Mesenchymal stem cell (in vitro differentiated cells and primary cell): ENCODE measurements at places on chromosomes 13 and 19.
A peak's percentile ranks its signal among the peaks of the same experiment; 100 is the strongest.

DNA sequence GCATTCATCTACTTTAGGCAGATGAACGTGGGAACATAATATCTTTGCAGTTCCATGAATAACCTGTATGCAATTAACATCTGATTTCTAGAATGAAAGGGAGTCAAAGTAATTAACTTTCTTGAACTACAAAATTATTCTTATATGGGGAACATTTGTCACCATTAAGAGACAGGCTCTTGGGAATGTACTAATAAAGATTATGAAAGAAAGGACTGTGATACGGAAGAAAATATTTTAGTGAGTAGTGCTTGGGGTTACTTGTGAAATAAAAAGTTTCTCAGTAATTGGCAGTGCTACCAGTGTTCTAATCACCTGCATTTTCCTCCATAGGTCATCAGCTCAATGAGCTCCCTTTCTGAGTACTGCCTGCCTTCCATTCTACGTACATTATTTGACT lies 85.4 kb downstream of the FRY start:
- H3K36me3 ChIP-seq, result no peaks in the 10 kb centered on the region
- H3K4me3 ChIP-seq, result no peak overlapping the region
- DNase-seq, result no peak
- H3K27ac ChIP-seq, result no peak overlapping the region
- H3K4me1 ChIP-seq, result no peaks in the 10 kb centered on the region

GRCh38 chr19:13094771-13095392 lies 7.8 kb downstream of the LYL1 start:
- H3K27ac ChIP-seq, result no peak overlapping the region
- H3K27me3 ChIP-seq, result peaks cover 57% of the 10 kb centered on the region
- H3K36me3 ChIP-seq, result no peaks in the 10 kb centered on the region
- DNase-seq, result no peak

DNA sequence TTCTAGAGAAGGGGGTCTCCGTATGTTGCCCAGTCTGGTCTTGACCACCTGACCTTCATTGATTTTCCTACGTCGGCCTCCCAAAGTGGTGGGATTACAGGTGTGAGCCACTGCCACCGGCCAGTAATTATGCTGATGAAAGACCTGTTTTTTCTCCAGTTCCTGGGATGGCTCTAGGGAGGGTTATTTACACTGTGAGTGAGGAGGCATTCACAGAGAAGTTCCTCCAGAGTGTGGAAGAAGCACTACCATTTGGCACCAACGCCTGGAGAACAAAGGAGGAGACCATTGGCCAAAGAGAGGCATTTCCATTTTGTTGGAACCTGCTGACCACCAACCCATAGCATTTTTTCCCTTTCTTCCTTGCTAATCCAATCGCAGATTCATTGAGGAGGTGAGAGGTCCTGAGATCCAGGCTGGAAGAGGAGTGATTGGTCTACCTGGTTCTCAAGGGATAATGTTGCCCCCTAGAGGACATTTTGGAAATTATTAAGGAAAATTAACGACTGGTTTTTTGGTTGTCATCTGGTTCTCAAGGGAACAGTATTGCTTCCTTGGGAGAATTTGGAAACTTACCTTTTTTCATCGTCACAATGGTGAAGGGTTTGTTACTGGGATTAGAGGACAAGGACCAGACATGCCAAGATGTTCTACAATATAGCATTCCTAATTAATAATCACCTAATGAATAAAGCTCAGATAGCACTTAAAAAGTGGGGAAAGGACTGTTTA lies 5.5 kb upstream of the SAE1 start:
- H3K36me3 ChIP-seq, result no peaks in the 10 kb centered on the region
- no peak overlapping the region for H3K27ac ChIP-seq
- DNase-seq, result peak; percentile 82

- no peak overlapping the region for H3K4me3 ChIP-seq
- DNase-seq, result no peak
- no peaks in the 10 kb centered on the region for H3K27me3 ChIP-seq
- peaks cover 14% of the 10 kb centered on the region for H3K36me3 ChIP-seq
- peaks cover 3% of the 10 kb centered on the region for H3K4me1 ChIP-seq
Measured at GRCh38 chr13:113428871-113429607, 24.2 kb downstream of the ADPRHL1 start.

DNA sequence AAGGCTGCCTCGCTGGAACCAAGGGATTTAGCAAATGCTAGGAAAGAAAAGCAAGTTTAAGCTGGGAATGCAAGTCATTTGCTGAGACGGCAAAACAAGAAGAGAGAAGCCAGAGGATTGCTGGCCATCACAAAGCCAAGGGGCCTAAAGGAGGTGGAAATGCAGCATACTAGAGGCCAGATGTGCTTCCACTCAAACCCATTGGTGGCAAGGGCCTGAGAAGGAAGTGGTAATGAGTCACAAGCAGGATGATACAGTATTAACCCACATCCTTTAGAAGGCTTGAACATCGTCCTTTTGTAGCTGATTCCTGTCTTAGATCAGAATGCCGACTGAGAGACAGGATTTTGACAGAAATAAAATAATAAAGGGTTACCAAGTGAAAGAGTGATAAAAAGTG lies 68.2 kb downstream of the ITGBL1 start:
- no peak overlapping the region for H3K4me3 ChIP-seq
- no peaks in the 10 kb centered on the region for H3K36me3 ChIP-seq
- no peaks in the 10 kb centered on the region for H3K27me3 ChIP-seq

- peaks cover 29% of the 10 kb centered on the region for H3K4me1 ChIP-seq
- no peaks in the 10 kb centered on the region for H3K36me3 ChIP-seq
- no peak for DNase-seq
- H3K27ac ChIP-seq, result no peak overlapping the region
- peaks cover 25% of the 10 kb centered on the region for H3K27me3 ChIP-seq
Measured at GRCh38 chr19:2616741-2617392, 85.6 kb downstream of the GNG7 start.

DNA sequence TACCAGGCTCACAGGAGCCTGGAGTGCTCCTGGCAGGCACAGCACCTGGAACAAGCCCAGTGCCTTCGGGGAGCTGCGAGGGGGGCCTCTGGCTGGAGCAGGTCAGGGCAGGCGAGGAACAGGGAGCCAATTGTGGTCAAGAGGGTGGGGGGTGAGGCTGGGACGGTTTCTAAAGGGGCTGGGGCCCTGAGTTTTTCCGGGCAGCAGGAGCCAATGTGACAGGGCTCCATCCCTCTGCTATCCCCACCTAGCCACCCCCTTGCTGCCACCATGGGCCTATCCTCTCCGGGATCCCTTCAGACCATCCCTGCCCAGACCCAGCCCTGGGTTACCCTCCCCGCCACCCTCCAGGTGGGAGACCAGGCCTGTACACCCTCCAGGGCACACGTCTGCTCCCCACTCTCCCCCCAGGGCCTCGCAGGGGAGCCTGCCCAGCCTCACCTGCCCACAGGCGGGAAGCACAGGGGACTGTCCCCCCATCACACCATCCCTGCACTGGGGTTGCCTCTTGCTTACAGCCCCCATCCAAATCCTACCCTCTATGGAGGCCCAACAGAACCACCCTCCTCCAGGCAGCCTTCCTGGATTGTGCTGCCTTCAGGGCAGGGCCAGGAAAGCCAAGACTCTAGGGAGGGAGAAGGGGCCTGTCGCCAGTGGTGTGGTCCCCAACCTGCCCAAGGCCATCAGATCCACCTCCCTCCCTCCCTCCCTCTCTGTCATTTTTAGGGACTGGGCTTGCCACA lies 121.0 kb downstream of the URI1 start:
- no peaks in the 10 kb centered on the region for H3K4me1 ChIP-seq
- no peaks in the 10 kb centered on the region for H3K36me3 ChIP-seq
- no peak overlapping the region for H3K4me3 ChIP-seq
- DNase-seq, result no peak
- H3K27me3 ChIP-seq, result peaks cover 10% of the 10 kb centered on the region
- no peak overlapping the region for H3K27ac ChIP-seq

GRCh38 chr13:21670883-21671619 lies at the start of gene FGF9:
TSS of gene FGF9 (plus strand) at chr13:21671073. CDS start at chr13:21671913, 840 bp downstream.
- peaks cover 72% of the 10 kb centered on the region for H3K27me3 ChIP-seq
- no peaks in the 10 kb centered on the region for H3K36me3 ChIP-seq
- H3K4me1 ChIP-seq, result peaks cover 38% of the 10 kb centered on the region

GRCh38 chr13:110957181-110957884 lies 42.5 kb upstream of the ANKRD10 start:
- peaks cover 16% of the 10 kb centered on the region for H3K4me1 ChIP-seq
- H3K27me3 ChIP-seq, result no peaks in the 10 kb centered on the region

- H3K27ac ChIP-seq, result no peak overlapping the region
- no peaks in the 10 kb centered on the region for H3K27me3 ChIP-seq
- no peaks in the 10 kb centered on the region for H3K36me3 ChIP-seq
Measured at GRCh38 chr19:4971424-4971793, 2.5 kb downstream of the KDM4B start.

GRCh38 chr19:32869369-32869965 lies at the start of gene SLC7A9:
TSS of gene SLC7A9 (minus strand) at chr19:32869767. CDS start at chr19:32868534, 1,233 bp downstream.
- no peak within 1 kb of the TSS for H3K27ac ChIP-seq
- H3K4me1 ChIP-seq, result peaks cover 10% of the 10 kb centered on the region
- no peaks in the 10 kb centered on the region for H3K27me3 ChIP-seq
- no peak within 1 kb of the TSS for H3K4me3 ChIP-seq
- no peak for DNase-seq
- no peaks in the 10 kb centered on the region for H3K36me3 ChIP-seq

- no peak for DNase-seq
- no peaks in the 10 kb centered on the region for H3K4me1 ChIP-seq
- H3K36me3 ChIP-seq, result no peaks in the 10 kb centered on the region
- no peak overlapping the region for H3K27ac ChIP-seq
Measured at GRCh38 chr13:59976856-59977255, 186.9 kb downstream of the DIAPH3 start.

DNA sequence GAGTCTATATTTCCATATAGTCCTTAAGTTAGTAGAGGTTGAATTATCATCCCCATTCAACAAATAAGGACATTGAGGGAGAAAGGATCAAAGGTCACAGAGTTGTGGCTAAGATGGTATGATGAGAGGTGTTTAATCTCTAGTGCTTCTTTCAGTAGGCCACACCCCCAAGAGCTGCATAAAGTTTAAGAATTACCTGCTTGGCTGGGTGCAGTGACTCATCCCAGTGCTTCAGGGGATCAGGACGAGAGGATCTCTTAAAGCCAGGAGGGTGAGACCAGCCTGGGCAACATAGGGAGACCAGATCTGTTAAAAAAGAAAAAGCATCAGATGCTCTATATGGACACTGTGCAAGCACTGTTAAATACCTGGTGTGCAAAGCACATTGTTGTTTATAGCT lies 560.0 kb upstream of the KLHL1 start:
- H3K27me3 ChIP-seq, result no peaks in the 10 kb centered on the region
- DNase-seq, result no peak
- H3K27ac ChIP-seq, result no peak overlapping the region

DNA sequence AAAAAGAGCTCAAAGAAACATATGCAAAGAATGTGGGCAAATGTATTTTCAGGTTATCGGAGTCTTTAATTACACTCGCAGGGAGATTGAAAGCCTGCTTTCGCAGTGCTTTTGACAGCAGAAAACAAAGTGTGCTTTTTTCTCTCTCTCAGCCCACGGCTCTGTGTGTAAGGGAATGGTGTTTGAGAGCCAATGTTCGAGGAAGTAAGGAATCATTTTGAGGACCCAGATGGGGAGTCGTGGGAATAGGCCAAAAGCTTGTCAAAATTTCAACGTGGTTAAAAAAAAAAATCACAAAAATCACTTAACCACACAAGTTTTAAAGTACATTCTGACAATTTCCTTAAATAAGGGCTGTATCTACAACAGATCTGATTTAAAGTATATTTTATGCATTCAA lies 197.1 kb upstream of the IRS2 start:
- H3K36me3 ChIP-seq, result no peaks in the 10 kb centered on the region
- no peak overlapping the region for H3K27ac ChIP-seq
- no peak overlapping the region for H3K4me3 ChIP-seq
- DNase-seq, result no peak
- H3K4me1 ChIP-seq, result peaks cover 3% of the 10 kb centered on the region

- peak within 1 kb of the TSS; percentile 76 for H3K4me3 ChIP-seq
- no peak within 1 kb of the TSS for H3K27ac ChIP-seq
- H3K36me3 ChIP-seq, result peaks cover 30% of the 10 kb centered on the region
- peaks cover 17% of the 10 kb centered on the region for H3K4me1 ChIP-seq
- peak; percentile 80 for DNase-seq
Measured at GRCh38 chr13:113584205-113584869, at the start of gene TFDP1. TSS of gene TFDP1 (plus strand) at chr13:113584753. CDS start at chr13:113585838, 1,085 bp downstream.

GRCh38 chr13:27830010-27830409 lies 37.7 kb downstream of the GSX1 start:
- peaks cover 66% of the 10 kb centered on the region for H3K27me3 ChIP-seq
- no peaks in the 10 kb centered on the region for H3K36me3 ChIP-seq
- peaks cover 4% of the 10 kb centered on the region for H3K4me1 ChIP-seq
- no peak overlapping the region for H3K27ac ChIP-seq
- DNase-seq, result peak; percentile 35
- H3K4me3 ChIP-seq, result peak overlapping the region; percentile 68

DNA sequence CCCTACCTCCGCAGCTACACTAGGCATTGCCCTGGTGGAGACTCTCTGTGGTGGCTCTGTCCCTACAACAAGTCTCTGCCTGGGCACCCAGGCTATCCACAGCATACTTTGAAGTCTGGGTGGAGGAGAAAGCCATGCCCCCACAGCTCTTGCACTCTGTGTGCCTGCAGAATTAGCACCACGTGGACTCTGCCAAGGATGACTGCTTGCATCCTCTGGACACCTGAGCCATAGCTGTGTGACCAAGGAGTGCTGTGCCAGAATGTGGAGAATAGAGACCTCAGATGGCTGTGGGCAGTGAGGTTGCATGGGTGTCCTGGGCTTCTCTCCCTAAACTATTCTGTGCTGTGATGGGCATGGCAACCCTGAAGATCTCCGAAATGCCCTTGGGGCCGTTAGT lies 21.2 kb upstream of the MCF2L start:
- no peaks in the 10 kb centered on the region for H3K36me3 ChIP-seq
- no peak for DNase-seq
- no peak overlapping the region for H3K27ac ChIP-seq
- H3K27me3 ChIP-seq, result peaks cover 84% of the 10 kb centered on the region
- no peak overlapping the region for H3K4me3 ChIP-seq
- H3K4me1 ChIP-seq, result peaks cover 12% of the 10 kb centered on the region

DNA sequence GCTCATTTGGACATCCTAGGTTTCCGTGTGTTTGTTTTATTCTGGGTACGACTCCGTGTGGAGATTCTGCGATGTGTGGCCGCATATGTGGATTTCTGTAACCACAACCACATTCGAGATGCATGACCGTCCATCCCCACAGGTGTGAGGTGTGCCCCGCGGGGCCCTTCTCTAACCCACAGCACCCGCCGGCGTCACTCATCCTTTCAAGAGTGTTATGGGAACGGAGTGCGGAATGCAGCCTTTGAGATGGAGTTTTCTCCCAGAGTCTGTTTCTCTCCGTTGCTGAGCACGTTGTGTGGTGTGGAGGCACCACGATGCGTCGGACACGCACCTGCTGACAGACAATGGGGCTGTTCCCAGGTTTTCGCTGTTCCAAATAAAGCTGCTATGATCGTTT lies 40.0 kb downstream of the C13orf46 start:
- H3K27ac ChIP-seq, result no peak overlapping the region
- no peaks in the 10 kb centered on the region for H3K27me3 ChIP-seq
- no peak overlapping the region for H3K4me3 ChIP-seq
- peaks cover 15% of the 10 kb centered on the region for H3K4me1 ChIP-seq
- no peak for DNase-seq
- H3K36me3 ChIP-seq, result peaks cover 2% of the 10 kb centered on the region

- no peaks in the 10 kb centered on the region for H3K27me3 ChIP-seq
- peak overlapping the region; percentile 97 for H3K27ac ChIP-seq
- peak; percentile 93 for DNase-seq
- peaks cover 38% of the 10 kb centered on the region for H3K36me3 ChIP-seq
- H3K4me1 ChIP-seq, result peaks cover 60% of the 10 kb centered on the region
Measured at GRCh38 chr19:38667661-38668171, 20.3 kb downstream of the ACTN4 start.

- no peaks in the 10 kb centered on the region for H3K4me1 ChIP-seq
- H3K4me3 ChIP-seq, result no peak overlapping the region
- no peaks in the 10 kb centered on the region for H3K27me3 ChIP-seq
- no peak overlapping the region for H3K27ac ChIP-seq
Measured at GRCh38 chr13:90868321-90868920, 479.1 kb upstream of the MIR17HG start.
